ENCODE measurements at places on chromosomes 4 and X.

GRCh38 chr4:30719454-30720020, 632 bp upstream of the PCDH7 start:
- peak; percentile 63 for DNase-seq

GRCh38 chr4:167232805-167233684, 1.2 kb downstream of the SPOCK3 start:
- DNase-seq, result no peak

- DNase-seq, result no peak
Observed at GRCh38 chr4:163164591-163164990, 2.1 kb downstream of the NAF1 start.

DNA sequence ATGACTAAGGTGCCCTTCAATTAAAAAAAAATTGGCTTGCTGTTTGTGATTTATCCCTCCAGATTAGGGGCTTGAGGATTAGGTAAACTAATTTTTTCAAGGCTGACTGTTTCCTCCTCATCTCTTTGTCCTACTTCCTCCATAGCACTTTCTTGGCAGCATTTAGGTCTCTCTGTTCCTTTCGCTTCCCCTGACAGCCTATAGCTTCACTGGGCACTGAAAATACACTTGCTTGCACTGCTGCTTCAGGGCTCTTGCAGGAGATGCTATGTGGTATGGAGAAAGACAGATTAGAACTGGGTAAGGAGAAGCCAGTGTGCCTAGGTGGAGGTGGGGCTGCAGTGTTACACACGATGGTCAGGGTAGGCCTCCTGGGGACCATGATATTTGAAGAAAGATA, 112.3 kb upstream of the SFRP2 start:
- DNase-seq, result no peak

DNA sequence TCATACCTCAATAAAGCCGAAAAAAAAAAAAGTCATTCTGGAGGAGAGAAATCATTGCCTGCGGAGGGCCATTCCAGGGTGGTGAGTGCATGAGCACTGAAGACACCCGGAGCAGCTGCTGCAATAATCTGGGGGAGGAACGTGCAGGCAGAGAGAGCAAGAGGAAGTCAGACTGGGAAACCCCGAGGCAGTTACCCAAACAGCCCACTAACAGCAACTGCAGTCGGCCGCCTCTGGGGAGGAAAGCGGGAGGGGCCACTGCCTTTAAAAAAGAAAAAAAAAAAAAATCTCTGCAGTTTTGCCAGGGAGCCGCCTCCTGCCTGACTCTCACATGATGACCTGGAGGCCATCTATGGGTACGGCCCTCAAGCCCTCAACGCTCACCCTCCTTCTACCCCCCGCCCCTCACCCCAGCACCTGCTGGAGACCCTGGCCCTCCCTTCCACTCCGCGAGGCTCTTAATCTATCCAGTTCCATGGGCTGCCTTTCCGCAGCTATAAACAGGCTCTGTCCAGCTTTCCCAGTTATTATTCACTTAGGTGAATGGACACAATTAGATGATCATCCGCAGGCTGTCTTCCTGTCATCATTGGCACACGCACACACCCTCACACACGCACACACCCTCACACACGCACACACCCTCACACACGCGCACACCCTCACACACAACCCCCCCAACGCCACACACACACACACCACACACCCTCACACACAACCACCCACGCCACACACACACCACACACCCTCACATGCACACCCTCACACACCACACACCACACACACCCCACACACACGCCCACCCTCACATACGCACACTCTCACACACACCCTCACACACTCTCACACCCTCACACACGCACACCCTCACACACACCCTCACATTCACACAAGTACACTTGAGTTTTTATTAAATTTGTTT, 3.4 kb upstream of the AVPR2 start:
- peak; percentile 69 for DNase-seq

DNA sequence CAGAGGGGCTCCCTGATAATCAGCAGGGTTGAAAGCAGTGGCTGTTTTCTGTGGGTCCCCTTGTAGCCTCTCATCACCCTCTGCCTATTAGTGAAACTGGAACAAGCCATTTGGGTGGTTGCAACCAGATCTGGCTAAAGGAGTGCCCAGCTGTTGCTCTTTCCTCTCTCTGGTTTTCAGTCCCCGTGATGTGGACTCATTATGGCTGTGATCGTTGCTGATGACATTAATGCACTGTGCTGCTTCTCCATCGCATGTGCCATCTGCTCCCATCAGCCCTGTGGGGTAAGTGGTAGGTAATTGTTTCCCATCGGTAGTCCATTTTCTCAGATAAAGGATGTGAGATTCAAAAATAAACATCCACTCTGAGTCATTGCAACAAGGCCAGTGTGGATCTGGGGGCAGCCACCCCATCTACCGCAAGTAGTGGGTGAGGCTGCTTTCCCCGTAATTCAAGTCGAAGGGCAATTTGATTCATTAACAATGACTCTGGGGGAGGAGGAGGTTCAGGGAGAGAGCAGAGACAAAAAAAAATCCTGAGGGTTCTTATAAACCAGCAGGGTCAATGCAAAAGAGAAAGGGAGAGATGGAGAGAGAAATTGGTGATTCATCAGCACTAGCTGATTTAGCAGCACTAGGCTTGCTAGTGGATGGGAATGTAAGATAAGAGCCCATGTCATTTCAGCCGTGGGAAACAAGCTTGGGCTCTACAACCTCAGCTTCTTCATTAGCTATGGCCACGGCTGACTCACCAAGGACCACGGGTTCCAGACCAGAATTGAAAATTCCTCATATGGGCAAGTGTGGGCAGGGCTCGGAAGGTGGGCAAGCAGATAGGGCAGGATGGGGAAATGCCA, 357.8 kb downstream of the MID1IP1 start:
- DNase-seq, result no peak

DNA sequence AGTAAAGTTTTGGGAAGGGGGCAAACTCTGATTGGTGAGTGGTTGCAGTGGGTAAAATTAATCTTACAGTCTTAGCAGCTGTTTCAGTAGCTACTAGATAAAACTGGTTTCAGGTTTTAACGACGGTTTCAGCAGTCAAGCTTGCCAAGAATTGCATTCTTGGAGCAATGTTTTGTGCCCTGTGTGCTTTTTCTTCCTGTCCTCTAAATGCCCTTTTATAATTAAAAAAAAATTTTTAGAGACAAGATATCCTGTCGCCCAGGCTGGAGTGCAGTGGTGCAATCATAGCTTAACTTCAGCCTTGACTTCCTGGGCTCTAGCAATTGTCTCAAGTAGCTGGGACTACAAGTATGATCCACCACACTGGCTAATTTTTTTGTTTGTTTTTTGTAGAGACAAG, 6.3 kb upstream of the PPEF2 start:
- DNase-seq, result no peak

GRCh38 chr4:169566021-169566818, 46.2 kb downstream of the NEK1 start:
- no peak for DNase-seq

- DNase-seq, result no peak
Observed at GRCh38 chr4:29142708-29143107, 1577.5 kb upstream of the PCDH7 start.

- DNase-seq, result no peak
Observed at GRCh38 chr4:87057835-87058355, 123.1 kb downstream of the AFF1 start.

- DNase-seq, result no peak
Observed at GRCh38 chrX:6184900-6185515, 43.7 kb downstream of the NLGN4X start.

DNA sequence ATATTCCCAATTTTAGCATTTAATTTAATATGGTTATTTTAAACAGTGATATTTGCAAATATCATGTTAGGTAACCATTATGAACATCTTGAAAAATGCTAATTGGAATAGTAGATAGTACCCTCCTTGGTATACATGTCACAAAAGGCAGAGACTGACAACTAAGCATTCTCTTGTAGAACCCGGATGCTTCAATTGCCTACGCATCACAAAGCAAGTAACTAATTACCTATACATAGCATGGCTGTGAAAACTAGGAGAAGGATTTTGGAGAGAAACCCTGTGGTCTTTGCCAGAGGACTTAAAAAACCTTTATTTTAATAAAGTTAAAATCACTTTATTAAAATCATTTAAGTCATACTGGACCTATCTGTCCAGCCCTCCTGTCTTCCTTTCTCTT, 764.1 kb upstream of the TENM3 start:
- no peak for DNase-seq

DNA sequence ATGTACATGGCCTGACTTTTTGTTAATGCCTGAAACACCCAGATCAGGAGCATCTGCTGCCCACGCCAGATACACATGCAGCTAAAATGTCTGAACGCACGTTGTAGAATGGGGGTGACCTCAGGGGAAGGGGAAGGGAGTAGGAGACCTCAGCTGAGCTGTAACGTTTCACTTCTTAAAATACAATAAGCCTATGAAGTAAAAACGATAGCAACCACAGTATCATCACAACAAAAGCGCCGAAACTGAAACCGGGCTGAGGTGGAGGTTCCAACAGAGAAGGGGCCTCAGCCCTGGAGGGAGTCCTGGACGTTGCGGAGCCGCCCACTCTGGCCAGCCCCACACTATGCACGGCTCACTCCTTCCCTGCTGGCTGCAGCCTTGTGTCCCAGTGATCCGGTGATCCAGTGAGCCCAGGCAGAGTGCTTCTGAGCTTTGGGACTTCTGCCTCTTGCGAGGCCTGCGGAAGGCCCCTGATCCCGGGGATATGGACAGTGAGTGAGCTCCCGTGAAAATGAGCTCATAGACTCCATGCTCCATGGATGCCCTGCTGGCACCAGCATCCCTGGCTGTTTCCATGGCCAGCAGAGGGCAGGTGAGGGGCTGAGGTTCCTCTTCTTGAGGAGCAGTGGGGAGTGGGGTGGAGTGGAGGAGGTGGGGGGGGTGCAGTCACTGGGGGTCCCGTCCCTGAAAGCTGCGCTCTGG, 52.0 kb downstream of the HMX1 start:
- peak; percentile 13 for DNase-seq

- no peak for DNase-seq
Observed at GRCh38 chr4:102606261-102606660, 105.1 kb downstream of the NFKB1 start.

DNA sequence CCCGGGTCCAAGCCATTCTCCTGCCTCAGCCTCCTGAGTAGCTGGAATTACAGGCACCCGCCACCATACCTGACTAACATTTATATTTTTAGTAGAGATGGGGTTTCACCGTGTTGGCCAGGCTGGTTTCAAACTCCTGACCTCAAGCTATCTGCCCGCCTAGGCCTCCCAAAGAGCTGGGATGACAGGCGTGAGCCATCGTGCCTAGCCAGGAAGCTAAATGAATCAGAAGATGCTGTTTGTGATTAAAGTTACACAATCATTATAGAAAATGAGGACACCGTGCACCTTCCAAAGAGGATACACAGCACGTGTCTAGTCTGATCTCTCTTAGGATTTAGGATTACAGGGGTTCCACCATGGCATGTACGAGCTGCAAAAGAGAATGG, 99.6 kb downstream of the DHRSX start:
- DNase-seq, result no peak

DNA sequence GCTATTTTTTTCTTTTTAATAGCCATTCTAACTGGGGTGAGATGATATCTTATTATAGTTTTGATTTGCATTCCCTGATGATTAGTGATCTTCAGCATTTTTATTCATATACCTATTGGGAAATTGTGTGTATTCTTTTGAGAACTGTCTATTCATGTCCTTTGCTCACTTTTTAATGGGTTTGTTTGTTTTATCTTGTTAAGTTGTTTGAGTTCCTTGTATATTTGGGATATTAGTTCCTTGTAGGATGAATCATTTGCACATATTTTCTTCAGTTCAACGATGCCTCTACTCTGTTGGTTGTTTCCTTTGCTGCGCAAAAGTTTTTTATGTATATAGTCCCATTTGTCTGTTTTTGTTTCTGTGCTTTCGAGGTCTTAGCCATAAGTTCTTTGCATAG, 43.1 kb upstream of the DRP2 start:
- no peak for DNase-seq

GRCh38 chr4:86845593-86845992, 3.6 kb downstream of the SLC10A6 start:
- DNase-seq, result no peak

DNA sequence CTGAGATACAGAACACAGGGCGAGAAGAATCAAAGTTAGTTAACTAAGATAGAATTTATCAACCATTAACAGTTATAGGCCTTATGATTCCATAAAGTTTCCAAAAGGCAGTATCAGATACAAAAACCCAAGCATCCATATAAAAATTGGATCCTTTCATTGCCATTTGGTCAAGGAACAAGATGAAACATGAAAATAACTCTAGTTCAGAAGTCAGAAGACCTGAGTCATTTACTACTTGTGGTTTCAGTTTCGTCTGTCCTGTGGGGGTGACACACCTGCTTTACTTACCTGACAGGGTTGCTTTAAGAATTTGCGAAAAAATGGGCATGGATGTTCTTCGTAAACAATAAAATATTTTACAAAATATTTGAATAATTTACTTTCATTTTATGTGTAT, 130.8 kb downstream of the ANAPC10 start:
- no peak for DNase-seq

GRCh38 chrX:78331708-78332107, 4.3 kb upstream of the CYSLTR1 start:
- DNase-seq, result no peak

- DNase-seq, result no peak
Observed at GRCh38 chr4:108320061-108320460, 151.3 kb upstream of the LEF1 start.

- no peak for DNase-seq
Observed at GRCh38 chrX:71514367-71515037, 18.4 kb upstream of the OGT start.

DNA sequence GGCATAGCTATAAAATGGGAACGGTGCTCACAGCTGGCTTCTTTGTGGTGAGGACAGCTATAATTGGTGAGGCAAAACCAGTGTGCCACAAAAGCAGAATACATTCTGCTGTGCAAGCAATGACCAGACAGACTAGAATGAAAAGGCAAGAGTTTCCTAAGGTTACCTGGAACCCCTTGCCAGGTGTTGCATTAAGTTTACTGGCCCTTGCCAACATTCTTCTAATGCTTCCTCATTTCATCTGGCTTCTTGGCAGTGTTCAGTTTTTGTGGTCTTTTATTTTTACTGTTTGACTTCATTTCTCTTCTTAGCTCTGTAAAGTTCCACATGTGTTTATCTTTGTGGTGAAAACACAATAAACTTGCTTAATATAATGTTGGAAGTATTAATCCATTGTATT, 131.4 kb downstream of the PTTG2 start:
- DNase-seq, result no peak

DNA sequence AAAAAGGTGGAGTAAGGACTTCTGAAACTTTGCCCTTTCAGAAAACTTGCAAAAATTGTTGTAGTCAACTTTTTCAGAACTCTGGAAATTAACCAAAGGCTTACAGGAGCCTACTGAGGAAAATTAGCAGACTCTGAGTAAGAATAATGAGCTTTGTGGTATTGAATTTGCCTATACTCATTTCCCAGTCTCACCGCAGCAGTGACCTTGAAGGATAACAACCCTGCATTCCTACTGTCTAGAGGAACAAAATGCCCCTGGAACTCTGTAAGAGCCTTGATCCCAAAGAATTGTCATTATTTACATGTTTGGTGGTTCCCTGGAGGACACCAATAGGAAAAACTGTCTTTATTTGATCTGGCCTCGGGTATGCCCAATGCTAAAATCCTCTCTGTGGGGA, 57.9 kb downstream of the MND1 start:
- DNase-seq, result no peak

- DNase-seq, result no peak
Observed at GRCh38 chr4:98474408-98474844, 184.0 kb downstream of the TSPAN5 start.

Measured in Right ventricle myocardium superior (tissue), 1 donor.